ENCODE measurements at places on chromosomes 2 and 18. TPM values are rescaled to one million over a fixed set of nuclear protein-coding genes. Genes with fewer than 3 reads are reported as not detected.

- DNase-seq, result no peak
These were observed 425.4 kb upstream of the MMADHC start for GRCh38 chr2:150012986-150013385.

The GALNT14 gene
- 5.9 TPM for total RNA-seq

- DNase-seq, result no peak
These were observed 130.7 kb downstream of the MREG start for GRCh38 chr2:215882689-215883088.

GRCh38 chr2:241613017-241613780 lies 23.8 kb downstream of the THAP4 start:
- DNase-seq, result no peak

- peak; percentile 48 for DNase-seq
These were observed 51.4 kb upstream of the MRPL33 start for GRCh38 chr2:27720004-27720551.

GRCh38 chr2:6545795-6546194 lies 319.9 kb downstream of the CMPK2 start:
- DNase-seq, result no peak

DNA sequence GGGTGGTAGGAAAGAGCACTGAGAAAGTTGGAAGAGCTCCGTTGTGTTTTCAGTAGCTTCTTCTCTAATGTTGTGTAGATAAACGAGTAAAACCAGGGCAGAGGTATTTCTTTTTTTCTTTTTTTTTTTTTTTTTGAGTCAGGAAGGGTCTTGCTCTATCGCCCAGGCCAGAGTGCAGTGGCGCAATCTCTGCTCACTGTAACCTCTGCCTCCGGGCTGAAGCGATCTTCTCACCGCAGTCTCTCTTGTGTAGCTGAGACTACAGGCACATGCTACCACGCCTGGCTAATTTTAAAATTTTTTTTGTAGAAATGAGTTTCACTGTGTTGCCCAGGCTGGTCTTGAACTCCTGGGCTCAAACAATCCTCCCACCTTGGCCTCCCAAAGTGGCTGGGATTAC lies 6.6 kb downstream of the GRHL1 start:
- DNase-seq, result no peak

DNA sequence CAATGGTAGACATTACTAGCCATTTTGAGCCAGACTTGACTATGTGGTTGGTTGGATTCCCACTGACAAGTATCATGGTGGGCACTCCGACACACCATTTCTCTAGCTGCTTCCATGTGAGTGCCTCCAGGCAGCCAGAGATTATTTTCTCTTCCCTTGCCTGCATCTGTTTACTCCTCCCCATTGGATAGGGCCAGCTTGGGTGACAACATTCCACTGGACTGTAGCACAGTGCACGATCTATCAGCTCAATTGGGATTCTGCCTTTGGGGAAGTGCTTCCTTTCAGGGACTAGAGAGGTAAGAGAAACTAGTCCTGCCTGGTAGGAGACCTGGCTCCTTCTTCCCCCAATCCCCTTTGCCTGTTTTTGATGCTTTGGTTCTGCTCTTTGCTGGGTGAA lies 49.0 kb upstream of the MAP4K3 start:
- DNase-seq, result peak; percentile 37

The EPAS1 gene
- total RNA-seq, result 2.6 TPM

DNA sequence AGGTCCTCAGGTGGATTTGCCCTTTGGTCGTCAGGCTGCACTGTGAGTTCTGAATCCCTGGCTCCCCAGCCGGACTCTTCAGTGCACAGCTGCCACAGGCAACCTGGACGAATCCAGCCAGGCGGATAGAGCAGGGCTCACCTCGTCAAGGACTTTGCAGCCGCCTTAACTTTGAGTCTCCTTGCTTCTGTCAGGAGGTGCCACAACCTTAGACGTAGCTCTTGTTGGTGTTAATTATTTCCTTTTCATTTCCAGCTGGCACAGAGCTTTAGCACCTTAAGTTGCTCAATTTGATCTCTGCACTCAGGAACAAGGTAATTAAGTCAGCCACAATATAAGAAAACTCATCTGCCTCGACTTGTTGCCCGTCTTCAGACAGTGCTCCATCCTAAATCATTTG lies 17.7 kb downstream of the SMIM21 start:
- no peak for DNase-seq

DNA sequence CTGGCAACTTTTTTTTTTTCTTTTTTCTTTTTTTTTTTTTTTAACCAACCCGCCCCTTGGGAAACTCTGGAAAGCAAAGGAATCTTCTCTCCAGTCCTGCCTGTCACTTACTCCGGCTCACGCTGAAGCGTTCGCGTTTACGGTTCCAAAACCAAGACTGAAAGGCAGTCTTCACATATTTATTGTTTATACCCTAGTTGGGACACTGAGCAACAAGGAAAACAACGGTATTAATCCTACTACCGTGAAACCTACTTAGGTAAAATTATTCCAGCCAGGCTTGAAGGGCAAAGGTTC lies 125.4 kb downstream of the OSBPL1A start:
- no peak for DNase-seq

The UGT1A1 gene
- total RNA-seq, result not detected
